ENCODE measurements at places on chromosomes 3 and 15.
A peak's percentile ranks its signal among the peaks of the same experiment; 100 is the strongest.

DNA sequence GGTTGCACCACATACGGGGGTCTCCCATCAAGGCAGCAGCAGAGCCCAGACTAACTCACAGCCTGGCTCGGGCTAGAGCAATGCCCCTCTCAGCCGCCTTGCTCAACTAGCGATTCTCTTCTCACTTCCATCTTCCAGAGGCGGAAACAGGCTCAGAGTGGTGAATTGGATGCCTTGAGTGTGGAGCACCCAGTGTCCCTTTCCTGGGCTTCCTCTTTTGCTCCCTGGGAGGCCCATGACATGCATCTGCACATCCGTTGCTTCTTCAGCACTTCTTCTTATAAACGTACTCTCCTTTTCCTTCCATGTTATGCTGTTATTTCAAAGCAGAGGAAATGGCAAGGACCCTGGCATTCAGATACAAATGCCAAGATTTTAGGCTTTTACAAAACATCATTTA is 2.1 kb upstream of the IQSEC1 start:
- DNase-seq, result no peak

DNA sequence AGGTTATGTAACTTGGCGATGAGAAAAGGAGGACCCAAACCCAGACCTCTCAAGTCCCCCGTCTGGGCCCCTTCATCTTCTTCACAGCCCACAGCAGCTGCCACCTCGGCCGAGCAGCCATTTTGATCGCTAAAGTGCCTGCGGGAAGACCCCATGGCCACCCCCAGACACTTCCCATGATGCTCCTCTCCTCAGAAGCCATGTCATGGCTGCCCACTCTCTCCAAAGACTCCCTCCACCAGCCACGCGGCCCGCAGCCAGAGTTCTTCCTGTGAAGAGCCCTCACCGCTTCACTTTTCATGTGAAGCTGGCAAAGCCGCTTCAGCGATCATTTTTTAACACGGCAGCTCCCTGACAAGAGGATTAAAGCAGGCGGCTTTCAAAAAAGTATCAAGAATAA is 335.2 kb downstream of the RORA start:
- DNase-seq, result no peak

DNA sequence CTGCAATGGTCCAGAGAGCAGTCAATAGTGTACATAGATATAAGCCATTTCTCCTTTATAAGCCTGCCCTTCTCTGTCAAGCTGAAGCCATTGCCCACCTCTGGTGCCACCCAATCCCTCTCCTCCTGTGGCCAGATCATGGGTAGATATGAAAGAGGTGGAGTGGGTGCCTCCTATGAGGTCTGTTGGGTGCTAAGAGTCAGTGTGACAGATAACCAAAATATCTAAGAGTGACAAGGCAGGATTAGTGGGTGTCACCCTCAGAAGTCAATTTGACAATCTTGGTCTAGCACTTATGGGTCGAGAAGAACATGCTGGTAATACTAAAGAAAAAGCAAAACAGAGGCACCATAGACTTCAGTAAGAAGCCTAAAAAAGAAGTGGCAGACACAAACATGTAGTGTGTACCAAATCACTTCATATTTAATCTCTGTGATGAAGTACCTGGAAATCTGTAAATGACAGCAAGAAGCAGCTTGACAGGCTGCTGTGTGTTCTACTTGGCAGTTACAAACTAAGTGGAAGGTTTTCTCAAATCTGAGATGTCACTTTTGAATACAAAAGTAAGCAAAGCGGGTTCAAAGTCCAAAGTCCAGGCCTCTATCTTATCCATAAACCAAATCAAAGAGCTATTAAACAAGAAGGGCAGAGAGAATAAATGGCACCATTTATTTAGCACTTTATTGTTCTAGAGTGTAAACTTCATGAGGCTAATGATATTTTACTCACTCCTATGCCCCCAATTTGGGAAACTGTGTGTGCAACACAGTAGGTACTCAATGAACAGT is 118.9 kb upstream of the EOMES start:
- no peak for DNase-seq

- no peak for DNase-seq
Observed at GRCh38 chr3:189096092-189096491, 75.7 kb upstream of the TPRG1 start.

DNA sequence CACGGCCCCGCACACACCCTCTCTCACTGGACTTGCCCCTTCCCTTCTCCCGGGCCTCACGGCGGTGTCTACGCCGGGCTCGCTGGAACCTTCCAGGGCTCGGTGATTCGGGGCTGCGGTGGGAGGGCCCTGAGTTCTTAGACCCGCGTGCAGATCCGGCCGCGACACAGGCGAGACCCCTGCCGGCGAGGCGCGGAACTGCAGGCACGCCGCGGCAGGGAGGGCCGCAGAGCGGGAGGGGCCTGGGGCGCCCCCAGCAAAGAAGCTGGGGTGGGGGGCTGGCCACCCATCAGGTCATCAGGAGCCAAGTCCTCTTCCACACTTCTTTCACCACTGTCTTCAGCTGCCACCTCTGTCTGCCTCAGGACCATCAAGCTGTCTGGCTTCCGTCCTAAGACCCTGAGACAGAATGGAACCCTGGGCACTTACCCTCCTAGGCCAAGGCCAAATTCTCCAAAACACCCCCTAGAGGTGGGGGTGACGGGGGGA is 164.5 kb downstream of the XXYLT1 start:
- DNase-seq, result peak; percentile 34

- DNase-seq, result no peak
Observed at GRCh38 chr3:76405196-76405595, 619.8 kb upstream of the ZNF717 start.

- DNase-seq, result no peak
Observed at GRCh38 chr3:20916951-20917606, 731.1 kb upstream of the SGO1 start.

- DNase-seq, result no peak
Observed at GRCh38 chr3:39529577-39529976, 62.1 kb downstream of the MOBP start.
